ENCODE measurements at places on chromosomes 2 and 18.

DNA sequence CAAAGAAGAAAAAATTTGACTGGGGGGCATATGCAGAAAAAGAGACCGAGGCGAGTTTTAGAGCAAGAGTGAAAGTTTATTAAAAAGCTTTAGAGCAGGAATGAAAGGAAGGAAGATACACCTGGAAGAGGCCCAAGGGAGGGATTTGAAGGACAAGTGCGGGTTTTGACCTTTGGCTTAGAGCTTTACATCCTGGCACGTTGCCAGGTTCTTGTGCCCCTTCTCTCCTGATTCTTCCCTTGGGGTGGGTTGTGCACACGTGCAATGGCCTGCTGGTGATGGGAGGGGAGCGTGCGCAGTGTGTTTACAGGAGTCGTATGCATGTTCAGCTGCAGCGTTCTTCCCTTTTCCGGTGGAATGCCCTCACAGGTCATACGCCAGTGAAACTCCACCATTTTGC is 208.8 kb downstream of the NBAS start:
- no peak for DNase-seq

GRCh38 chr2:108625186-108625827 is 91.0 kb downstream of the LIMS1 start:
- no peak for DNase-seq

GRCh38 chr2:71705171-71705960 is 252.0 kb downstream of the DYSF start:
- no peak for DNase-seq

DNA sequence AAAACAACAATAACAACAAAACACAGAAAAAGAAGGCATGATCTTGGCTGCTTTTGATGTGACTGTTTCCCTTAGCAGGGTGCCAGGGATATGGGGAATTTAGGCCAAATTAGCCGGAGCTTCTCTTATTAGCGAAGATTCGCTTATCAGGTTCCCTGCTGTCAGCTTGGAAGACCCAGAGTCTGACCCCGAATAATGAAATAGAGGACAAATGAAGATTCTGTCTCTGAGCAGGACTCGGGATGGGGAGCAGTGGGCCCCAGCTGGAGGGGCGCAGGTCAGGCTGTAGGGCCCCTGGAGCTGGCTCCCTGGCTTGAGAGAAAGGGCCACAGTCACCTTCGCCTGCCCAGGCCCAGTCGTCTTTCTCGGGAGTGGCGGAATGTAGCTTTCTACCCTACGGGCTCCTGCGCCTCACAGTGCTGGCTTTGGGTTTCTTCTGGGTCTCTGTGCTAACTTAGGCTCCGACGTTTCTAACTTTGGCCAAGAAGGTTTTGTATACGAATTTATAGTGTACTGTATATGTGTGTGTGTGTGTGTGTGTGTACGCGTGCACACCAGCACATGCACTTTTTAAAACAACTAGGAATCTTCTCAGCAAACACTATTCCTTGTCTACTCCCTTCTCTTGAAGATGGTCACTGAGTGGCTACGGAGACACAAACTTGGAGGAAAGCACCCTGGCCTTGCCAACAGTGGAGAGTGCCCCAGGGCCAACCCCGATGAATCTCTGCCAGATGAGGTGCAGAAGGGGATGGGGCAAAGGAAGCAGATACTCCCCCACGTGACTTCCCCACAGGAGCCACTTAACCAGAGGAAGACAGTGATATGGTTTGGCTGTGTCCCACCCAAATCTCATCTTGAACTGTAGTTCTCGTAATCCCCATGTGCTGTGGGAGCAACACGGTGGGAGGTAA is 195.6 kb upstream of the COPS8 start:
- no peak for DNase-seq

DNA sequence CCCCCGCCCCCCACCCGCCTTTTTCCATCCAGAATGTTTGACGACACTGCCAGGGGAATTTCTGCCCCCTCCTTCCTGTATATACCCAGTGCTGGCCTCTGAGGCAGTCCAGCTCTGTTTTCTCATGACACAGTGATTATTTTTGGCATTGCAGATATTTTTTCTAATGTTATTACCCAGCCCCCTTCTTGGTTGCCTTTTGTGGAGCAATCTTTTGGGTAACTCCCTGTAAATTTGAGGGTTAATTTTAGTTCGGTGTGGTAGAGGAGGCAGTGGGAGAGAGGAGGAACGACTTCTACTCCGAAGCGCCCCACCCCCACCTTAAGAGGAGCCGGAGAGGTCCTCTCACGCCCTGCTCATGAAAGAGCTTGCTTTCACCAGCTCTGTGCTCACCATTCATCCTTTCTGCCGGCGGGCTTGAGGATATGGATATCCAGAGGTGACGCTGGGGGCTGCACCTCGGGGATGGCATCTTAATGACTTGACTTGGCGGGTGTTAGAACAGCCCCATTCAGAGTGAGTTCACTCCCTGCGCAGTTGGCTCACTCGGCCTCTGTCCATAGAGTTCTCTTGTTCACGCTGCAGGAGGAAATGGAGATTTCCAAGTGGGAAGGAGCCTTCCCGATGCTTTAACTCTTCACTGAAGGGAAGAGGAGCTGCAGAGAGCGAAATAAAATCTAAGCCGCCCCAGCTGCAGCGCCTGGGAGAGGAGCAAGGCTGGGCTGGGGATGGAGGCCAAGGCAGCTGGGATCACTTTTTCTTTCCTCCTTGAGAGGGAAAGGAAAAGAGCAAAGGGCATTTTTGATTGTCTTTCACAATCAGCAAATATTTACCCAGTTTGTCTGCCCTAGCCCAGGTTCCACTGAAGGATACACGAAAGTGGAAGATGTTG is 38.4 kb downstream of the EPAS1 start:
- DNase-seq = no peak

GRCh38 chr2:111701266-111701665 is 182.7 kb downstream of the ANAPC1 start:
- no peak for DNase-seq

GRCh38 chr2:121596221-121597080 is 52.8 kb downstream of the CLASP1 start:
- DNase-seq = no peak

Measured in activated CD8-positive, alpha-beta memory T cell treated with anti-CD3 and anti-CD28 coated beads for 1 hour (primary cell).